NCI-H2107 (cell line): ENCODE measurements at places on chromosomes 1 and 21.
A peak's percentile ranks its signal among the peaks of the same experiment; 100 is the strongest.

GRCh38 chr1:240342251-240342625, 250.6 kb downstream of the FMN2 start:
- DNase-seq = no peak

GRCh38 chr1:76106719-76107235, 32.2 kb downstream of the ST6GALNAC3 start:
- DNase-seq = no peak

- DNase-seq = no peak
Measured at GRCh38 chr1:179743679-179744400, 749 bp downstream of the FAM163A start.

- DNase-seq = no peak
Measured at GRCh38 chr1:244791061-244791460, 44.4 kb upstream of the COX20 start.

DNA sequence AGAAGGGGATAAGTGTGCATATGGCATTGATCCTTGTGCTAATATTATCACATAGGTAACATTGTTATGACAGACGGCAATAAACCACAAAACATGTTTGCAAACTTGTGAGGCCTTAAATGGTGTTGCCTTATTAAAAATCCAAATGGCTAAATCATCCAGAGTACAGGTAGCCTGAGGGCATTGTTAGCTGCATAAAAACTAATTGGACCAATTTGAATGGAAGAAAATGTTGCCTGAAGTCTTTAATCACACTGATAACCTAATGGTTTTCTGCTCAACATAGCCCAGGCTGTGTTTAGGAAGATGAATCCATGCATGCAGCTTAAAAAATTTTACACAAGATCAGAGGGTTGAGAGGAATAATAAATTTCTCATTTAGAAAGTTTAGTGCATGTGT, 19.4 kb upstream of the LRRC53 start:
- DNase-seq = no peak

GRCh38 chr21:45555557-45556301, 13.5 kb upstream of the SLC19A1 start:
- DNase-seq = no peak

- no peak for DNase-seq
Measured at GRCh38 chr1:22585471-22585870, 22.2 kb downstream of the EPHA8 start.

DNA sequence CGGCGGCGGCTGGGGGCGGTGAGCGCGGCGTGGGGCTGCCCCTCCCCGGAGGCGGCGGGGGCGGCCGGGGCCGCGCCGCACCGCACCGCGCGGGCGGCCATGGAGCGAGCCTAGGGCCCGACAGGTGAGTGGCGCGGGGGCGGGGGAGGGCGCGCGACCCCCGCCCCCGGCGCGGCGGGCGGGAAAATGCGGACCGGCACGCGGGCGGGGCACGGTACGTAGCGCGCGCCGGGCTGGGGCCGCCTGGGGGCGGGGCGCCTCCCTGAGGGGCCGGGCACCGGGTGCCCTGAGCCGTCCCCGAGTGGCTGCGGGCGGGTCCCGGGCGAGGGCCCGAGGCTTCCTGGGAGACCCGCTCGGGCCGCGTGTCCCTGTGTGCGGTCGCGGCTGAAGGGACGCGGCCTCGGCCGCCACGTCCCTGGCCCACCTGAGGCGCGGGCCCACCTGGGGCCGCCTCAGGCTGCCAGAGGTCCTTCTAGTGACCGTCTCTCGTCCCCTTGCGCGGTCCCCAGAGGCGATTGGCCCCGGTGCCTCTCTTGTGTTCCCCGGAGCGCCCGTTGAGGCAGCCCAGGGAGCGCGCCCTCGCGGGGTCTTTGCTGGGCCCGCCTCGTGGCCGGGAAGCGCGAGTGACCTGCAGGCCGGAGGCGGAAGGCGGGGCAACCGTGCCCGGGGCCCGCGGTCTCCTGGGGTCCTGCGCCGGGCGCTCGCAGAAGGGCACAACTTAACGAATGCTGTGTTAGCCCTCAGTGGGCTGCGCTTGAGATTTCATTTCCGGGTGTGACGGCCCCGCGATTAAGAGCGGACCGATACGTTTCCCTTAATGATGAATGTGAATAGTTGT, 500 bp downstream of the FAM20B start:
- DNase-seq = peak; percentile 76

DNA sequence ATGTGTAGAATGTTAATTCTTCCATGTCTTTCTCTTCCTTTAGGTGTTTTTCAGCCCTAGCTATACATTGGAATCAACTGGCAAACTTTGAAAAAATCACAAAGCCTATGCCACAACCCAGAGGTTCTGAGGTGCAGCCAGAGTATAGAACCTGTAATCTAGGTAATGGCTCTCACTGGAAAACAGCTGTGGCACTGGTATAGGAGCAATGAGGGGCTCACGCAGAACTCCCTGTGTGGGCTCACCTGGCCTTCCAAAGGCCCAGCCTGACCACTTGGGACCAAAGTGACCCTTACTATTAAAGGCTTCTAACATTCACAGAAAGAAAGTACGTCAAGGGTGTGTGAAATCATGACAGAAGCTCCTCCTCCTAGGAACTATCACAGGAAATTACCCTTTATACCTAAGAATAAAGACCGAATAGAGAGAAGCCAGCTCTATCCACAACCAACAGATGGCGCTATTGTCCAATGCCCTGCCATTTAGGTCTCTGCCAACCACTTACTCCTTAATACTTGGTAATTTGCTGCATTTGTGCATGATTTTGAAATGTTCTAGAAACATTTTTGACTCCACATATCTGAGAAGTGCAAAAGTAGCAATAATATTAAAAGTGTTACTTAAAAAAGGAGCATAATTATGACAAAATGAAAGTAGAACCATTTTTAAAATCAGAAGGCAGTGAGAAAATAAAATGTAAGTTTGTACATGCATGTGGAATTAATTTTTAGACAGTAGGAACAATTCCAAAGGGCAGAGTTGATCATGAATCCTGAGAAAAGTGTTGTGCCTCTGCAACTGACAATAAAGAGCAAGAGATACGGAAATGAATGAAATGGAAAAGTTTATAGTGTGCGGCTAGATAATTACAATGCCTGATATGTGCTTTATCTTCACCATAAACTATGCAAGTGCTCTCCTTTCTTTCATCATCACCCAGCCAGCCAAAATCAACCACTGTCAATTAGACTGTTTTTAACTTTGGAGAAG, 93.1 kb upstream of the HAO2 start:
- DNase-seq = no peak

DNA sequence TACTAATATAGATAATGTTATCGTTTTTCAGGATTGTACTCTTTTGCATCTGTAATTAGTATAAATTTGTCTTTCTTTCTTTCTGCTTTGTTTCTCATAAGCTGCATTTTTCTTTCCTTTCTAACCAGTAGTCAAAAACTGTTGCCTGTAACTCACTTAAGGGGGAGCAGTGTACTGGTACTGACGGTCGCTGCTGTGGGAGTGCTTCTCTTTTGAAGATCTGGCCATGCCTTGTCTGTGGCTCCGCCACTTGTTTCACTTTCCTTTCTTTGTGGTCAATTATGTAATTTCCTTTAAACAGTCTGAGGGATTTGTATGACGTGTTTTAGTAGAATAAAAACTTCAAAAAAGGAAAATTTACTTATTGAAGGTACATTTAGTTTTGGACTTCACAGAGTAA, 37.0 kb downstream of the MIA3 start:
- DNase-seq = no peak

GRCh38 chr1:70318191-70318590, 36.3 kb downstream of the ANKRD13C start:
- DNase-seq = no peak

GRCh38 chr1:31703431-31704270, at the start of gene COL16A1:
Gene COL16A1, minus strand, starts transcription at chr1:31704017. Its CDS starts 1,824 bp downstream, at chr1:31702193.
- DNase-seq = no peak

DNA sequence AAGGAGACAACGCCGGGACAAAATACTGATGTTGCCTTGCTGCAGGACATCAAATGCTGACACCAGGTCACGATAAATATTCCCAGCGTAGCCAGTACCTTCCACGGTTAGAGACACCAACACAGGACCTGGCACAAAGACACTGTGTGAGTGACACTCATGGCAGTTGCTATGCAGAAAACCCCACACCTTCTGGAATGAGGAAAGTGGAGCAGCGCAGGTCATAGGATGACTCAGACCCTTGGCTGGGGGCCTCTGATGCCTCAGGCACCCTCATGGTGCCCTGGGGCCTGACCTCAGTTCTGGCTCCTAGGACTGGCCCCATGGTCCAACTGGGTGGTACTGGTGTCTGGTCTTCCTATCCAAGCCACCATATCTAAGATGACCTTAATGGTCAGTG, 7.0 kb downstream of the DCST2 start:
- no peak for DNase-seq

DNA sequence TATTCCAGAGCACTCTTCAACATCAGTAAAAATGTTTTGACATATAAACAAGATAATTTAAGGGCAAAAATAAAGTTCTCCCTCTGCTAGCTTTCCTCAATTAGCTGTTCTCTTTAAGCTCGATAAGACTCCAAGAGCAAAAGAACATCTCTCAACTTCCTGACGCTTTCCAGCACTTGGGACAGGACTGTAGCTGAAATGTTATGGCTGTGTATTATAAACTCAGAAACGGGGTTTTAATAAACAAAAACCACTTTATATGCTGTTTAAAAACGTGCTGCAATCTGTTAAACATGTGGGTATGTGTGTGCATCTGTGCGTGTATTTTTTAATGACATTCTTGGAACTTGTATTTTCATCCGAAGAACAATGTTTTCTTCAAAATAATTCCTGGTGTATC, 71.5 kb upstream of the RGS2 start:
- DNase-seq = no peak

DNA sequence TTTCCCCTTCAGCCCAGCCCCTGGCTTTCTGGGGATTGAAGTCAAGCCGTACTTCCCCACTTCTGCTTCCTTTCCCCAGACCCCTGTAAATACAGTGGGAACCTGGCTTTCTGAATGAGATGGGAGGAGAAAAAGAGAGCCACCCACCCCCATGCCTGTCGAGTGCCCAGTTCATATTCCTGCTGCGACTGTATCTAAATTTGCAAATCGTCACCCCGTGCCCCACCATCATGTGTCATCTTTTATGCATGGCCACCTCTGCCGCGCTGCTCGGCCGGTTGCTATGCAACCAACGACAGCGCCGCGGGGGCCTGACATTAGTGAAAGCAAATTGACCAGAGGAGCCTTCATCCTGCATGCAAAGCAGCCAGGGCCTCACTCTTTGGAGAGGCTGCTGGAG, 143.0 kb downstream of the ELAVL4 start:
- peak; percentile 45 for DNase-seq
